ENCODE measurements at places on chromosomes 7 and 10.

GRCh38 chr10:79390551-79391229 lies 43.4 kb downstream of the PPIF start:
- DNase-seq = no peak

GRCh38 chr7:17679458-17679857 lies 260.8 kb downstream of the SNX13 start:
- no peak for DNase-seq

DNA sequence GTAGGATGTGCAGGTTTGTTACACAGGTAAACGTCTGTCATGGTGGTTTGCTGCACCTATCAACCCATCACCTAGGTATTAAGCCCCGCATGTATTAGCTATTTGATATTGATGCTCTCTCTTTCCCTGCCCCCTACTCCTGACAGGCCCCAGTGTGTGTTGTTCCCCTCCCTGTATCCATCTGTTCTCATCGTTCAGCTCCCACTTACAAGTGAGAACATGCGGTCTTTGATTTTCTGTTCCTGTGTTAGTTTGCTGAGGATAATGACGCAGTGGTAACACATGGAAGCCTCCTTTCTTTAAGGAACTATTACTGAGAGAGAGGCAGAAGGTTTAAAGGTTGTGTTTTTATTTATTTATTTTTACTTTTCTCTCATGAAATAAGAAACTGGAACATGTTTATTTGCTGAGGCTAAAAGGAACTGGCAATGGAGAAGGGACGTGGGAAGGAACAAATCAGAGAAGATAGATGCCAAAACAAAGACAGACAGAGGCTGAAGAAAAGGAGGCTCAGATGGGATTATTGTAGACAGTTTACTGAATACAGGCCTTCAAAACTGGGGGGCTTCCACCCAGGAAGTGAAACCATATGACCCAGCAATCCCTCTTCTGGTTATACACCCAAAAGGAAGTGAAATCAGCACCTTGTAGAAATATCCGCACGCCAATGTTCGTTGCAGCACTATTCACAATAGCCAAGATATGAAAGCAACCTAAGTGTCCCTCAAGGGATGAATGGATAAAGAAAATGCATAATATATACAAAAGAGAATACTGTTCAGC lies 556.3 kb downstream of the GRM8 start:
- DNase-seq = no peak

- no peak for DNase-seq
These were observed 83.2 kb downstream of the COBL start for GRCh38 chr7:51233374-51233773.

GRCh38 chr7:17144322-17144721 lies 154.1 kb upstream of the AHR start:
- DNase-seq = peak; percentile 56

DNA sequence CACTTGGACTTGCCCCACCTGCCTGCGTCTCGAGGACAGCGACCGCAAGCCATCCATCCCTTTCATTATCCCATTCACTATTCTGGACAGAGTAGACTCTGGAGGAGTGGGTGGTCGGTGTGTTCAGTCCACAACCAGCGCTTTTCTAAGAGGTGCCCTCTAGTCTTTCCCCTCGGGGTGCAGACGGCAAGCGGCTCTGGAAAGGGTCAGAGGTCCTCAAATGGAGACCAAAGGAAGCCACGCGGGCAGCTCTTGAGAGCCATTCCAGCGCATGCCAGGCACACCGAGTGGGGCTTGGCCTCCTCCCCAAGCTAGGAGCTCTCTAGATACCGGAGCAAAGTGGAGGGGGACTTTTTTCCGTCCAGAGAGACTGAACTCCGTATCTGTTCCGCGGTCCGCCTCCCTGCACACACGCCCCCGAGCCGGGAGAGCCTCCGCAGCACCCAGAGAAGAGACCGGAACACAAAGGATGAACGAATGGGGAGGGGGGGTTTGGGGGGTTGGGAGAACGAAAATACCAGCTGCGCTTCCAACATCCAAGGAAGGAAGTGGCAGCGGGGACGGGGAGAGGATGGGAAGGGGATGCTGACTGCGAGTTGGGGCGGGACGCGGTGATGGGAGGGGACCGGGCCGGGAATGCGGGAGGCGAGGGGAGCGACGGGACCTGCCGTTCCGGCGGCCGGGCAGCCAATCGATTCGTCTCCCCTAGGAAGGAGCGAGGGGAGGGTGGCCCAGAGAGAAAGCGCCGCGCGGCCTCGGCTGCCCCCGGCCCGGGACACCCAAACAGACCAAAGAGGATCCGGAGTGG lies 515 bp downstream of the GSDME start:
- DNase-seq = no peak

- DNase-seq = no peak
These were observed 26.1 kb upstream of the CCNJ start for GRCh38 chr10:96017191-96017687.

DNA sequence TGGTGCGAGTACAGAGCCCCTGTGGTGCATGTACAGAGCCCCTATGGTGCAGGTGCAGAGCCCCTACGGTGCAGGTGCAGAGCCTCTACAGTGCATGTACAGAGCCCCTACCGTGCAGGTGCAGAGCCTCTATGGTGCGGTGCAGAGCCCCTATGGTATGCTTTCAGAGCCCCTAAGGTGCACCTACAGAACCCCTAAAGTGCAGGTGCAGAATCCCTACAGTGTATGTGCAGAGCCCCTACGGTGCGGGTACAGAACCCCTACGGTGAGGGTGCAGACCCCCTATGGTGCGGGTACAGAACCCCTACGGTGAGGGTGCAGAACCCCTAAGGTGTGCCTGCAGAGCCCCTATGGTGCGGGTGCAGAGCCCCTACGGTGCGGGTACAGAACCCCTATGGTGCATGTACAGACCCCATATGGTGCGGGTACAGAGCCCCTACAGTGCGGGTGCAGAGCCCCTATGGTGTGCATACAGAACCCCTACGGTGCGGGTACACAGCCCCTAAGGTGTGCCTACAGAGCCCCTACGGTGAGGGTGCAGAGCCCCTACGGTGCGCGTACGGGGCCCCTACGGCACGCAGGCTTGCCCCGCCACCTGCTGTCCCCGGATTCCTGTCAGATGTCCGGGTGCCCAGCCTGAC lies 53.5 kb downstream of the MGMT start:
- no peak for DNase-seq

DNA sequence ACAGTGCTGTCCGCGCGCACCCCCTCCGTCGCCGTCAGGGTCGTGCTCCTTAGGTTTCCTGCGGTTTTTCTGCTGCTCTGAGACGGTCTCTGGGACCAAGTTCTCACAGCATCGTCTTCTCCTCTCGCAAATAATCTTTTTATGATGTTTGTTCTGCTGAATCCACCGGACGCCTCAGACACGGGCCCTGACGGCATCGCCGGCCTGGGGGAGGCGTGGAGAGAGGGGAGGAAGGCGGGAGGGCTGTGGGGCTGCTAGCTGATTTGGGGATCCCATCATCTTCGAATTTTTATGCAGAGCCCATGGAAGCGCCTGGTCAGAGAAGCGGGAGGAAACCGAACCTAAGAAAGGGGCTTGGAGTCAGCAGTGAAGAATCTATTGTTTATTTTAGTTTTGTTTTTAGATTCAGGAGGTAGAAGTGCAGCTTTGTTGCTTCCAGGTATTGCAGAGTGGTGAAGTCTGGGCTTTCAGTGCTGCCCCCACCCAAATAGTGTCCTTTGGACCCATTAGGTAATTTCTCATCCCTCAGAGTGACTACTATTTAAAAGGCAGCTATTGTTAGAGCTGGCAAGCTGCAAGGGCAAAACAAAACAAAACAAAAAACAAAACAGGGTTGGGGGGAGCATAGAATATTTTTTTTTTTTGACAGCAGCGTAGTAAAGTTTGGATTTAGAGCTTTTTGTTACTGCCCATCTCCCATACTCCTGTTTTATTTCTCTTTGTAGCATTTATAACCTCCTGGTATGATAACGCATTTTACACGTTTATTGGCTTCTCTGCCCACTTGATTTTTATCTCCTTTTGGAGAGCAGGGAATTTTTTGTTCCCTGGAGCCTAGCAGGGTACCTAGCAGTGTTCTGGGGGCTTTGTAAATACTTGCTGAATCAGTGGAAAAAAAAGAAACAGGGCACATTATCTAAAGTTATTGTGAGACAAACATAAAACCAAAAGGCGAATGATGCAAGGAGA lies 92.6 kb downstream of the SPAG6 start:
- DNase-seq = no peak

DNA sequence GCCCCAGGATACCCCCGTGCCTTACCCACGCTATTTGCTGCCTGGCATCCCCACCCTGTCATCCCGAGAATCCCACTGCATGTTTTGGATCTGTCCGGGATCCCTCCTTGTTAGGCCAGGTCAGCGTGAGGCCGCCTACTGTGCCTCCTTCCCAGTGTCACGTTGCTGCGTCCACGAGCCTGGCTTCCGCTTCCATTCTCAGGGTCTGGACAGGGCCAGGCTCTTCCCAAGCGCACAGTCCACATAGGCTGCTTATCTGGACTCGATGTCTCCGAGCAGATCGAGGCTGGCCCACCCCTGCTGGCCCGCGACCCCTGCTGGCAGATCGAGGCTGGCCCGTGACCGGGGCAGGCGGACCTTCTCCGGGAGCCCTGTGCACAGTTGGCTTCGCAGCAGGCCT lies 27.1 kb downstream of the FOXK1 start:
- DNase-seq = no peak

DNA sequence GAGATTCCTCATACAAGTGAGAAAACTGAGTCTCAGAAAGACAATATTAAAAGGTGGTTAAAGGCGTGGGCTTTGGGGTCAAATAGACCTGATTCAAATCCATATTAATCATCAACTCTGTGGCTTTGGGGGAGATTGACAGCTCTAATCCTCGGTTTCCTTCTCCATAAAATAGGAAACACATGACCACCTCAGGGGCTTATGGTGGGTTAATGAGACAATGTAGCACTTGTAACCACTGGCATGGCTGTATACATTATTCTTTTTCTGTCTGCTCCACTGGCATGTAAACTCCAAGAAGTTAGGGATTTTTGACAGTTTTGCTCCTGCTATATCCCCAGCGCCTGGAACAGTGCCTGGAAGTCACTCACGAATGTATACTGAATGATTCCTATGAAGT lies 120.8 kb upstream of the GAD2 start:
- DNase-seq = no peak

- no peak for DNase-seq
These were observed 163.1 kb downstream of the PTPRN2 start for GRCh38 chr7:158424531-158424930.

GRCh38 chr10:15815242-15815885 lies 44.9 kb downstream of the MINDY3 start:
- no peak for DNase-seq

DNA sequence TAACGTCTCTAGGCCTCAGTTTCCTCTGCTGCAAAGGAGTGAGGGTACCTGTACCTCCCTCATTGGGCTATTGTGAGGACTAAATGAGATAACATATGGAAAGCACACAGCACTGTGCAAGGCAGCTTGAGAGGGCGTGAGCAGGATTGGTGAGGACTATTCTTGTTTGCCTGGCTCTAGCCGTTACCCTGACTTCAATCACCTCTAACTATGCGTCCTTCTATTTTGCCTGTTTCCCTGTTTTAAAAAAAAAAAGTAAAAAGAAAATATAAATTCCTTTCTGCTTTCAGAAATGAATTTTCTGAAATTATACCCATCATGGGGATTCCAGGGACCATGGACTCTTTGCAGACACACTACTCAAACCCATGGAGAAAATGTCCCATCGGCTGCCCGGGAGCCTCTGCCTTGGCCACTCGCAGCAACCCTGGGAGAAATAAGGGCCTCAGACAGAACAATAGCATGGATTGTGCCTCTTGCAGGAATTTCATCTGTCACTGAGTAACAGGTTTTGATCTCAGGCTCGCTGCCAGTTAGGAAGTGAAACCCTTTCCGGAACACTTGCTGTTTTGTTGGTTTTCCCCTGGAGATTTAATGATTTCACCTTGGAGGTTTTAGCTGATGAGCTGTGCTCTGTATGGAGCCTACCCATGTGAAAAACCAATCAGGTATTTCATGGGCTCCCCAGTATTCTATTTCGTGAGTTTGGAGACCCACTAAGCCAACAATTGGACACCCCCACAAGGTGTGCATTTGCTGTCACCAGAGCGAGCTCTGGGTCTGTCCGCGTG lies 55.6 kb downstream of the STEAP1B start:
- no peak for DNase-seq

DNA sequence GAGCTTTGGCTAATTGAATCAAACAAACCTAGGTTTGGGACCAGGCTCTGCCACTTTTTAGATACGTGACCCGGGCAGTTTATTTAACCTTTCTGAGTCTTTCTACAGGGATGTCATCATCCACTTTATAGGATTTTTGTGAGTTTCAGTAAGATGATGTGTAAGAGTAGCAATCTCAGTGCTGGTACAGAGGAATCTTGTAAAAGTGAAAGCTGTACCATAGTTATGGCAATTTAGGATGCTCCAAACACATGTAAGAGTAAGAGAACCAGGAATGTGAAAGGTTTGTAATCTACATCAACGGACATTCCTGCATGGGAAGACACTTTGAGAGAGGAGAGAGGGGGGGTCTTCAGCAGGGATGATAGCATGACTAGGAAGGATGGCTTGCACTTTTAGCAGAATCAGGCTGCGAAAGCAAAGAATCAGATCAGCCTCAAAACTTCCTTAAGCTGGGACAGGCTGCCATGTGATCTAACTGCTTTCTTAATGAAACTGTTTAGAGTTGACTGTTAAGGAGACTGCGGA lies 968 bp downstream of the NOLC1 start:
- DNase-seq = no peak

DNA sequence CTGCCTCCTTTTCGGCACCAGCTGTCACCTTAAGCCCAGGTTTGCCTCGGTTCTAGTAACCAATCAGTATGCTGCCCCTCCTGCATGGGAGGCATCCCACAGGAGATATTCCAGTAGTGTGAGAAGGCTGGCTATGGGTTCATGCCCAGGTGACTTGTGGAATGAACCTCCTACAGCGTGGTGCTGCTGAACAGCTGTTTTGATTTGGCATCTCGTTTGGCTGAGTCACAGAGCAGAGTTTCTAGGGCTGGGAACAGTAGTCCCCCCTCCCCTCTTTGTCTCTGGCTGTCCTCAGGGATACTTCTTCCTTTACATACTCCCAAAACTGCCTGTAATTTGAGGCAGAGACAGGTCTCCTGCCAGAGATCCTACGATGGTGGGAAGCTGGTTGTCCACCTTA lies 16.1 kb downstream of the R3HCC1L start:
- DNase-seq = no peak

DNA sequence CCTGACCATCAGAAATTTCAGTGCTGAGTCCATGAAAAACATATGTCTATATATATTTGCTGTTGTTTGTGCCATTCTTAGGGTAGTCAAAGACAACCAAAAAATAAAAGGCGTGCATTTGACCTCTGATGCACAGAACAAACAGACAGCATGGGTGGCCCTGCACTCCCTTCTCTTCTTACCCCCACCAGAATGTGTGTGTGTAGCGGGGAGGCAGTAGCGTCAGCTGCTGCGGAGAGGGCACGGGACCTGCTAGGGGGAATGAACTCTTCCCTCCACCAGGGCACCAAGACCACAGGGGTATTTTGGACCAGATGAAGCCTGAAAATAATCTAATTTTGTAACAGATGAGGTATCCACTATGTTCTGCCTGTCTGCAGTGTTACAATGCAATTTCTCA lies 277.7 kb upstream of the ZNF32 start:
- DNase-seq = no peak

GRCh38 chr10:3226960-3227744 lies 54.6 kb upstream of the PITRM1 start:
- DNase-seq = no peak

Measured in stimulated activated CD4-positive, alpha-beta T cell treated with anti-CD3 and anti-CD28 coated beads, TNF-alpha, amount 100 ng/mL, for 48 hours (primary cell).